ENCODE measurements at places on chromosomes 1 and 21.

- DNase-seq = no peak
Measured at GRCh38 chr1:207049974-207050391, 1.0 kb downstream of the YOD1 start.

GRCh38 chr1:93635614-93636543 lies 45.8 kb downstream of the BCAR3 start:
- peak; percentile 80 for DNase-seq

- DNase-seq = no peak
Measured at GRCh38 chr1:168726281-168726680, 2.7 kb downstream of the DPT start.

- no peak for DNase-seq
Measured at GRCh38 chr1:115594600-115594999, 47.2 kb upstream of the VANGL1 start.

DNA sequence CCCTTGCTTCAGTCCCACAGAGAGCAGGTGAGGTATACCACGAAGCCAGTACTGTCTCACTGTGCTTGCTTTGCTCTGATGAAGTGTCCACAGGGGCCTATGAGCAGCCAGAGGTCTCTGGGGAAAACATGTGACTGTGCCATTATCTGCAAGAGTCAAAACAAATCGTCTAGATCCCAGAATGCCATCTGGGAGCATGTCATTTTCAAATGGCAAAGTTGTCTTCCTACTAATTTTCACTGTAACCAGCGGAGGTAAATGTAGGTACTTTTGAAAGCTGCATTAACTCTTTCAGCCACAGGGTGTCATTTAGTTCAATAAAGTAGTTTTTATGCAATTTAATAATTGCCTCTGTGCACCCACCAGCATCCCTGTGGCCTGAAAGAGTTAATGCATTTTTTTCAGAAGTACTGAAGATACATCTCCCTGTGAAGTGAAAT lies 173.6 kb upstream of the SGIP1 start:
- DNase-seq = no peak

DNA sequence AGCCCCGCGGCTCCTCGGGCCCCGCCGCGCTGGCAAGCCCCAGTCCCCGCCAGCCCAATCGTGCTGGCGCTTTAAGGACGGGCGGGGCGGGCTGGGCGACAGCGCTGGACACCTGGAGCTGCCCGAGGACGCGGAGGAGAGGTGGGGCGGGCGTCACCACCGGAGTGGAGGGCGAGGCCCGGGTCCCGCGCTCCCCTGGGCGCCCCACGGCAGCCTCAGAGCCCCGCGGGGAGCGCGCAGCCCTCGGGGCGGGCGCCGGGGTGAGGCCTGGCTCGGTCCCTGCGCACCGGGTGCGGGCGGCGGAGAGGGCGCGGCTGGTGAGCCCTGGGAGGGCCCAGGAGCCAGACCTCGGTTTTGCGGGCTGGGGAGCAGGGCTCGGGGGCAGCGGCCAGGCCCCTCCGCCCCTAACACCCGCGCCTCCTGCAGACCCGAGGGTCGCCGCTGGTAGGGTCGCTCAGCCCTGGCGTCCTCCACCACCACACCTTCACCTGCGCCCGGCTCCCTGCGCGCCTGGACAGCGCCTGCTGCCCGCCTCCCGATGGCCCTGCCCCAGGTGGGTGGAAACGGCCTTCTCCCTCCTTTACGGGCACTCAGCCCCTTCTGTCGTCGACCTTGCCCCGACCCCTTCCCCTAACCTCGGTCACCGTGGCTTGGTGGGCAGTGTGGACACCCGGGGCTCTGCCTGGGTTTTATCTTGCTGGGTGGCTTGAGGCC lies at the start of gene TMEM61:
TSS of gene TMEM61 (plus strand) at position 101 of the 714 bp plus-strand sequence. CDS start at position 539, 438 bp downstream.
- DNase-seq = no peak

DNA sequence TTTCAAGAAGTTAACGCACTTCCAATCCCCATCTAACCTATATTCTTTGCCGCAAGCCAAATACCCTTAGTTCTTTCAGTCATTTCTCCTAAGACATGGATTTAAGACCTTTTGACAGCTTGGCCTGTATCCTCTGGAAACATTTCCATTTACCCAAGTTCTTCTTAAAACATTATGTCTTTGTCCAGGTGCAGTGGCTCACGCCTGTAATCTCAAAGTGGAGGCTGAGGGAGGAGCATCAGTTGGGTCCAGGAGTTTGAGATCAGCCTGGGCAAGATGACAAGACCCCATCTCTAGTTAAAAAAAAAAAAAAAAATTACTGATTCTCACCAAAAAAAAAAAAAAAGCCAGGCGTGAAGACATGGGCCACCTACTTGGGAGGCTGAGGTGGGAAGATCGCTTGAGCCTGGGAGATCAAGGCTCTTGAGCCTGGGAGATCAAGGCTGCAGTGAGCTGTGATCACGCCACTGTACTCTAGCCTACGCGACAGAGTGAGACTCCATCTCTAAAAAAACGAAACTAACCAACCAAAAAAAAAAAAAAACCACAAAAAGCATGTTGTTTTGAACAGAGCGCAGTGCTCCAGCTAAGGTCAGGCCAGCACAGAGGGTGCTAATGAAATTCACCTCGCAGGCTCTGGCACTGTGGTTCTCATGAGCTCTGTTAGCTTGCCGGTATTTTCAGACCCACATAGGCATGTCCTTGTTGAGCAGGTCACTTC lies 36.0 kb downstream of the NUAK2 start:
- DNase-seq = no peak

All from esophagus muscularis mucosa (tissue), 4 donors.